Naive thymus-derived CD4-positive, alpha-beta T cell (primary cell): ENCODE measurements at places on chromosomes 13 and 19.

GRCh38 chr13:105037110-105037509 lies 1498.4 kb downstream of the EFNB2 start:
- DNase-seq: no peak

DNA sequence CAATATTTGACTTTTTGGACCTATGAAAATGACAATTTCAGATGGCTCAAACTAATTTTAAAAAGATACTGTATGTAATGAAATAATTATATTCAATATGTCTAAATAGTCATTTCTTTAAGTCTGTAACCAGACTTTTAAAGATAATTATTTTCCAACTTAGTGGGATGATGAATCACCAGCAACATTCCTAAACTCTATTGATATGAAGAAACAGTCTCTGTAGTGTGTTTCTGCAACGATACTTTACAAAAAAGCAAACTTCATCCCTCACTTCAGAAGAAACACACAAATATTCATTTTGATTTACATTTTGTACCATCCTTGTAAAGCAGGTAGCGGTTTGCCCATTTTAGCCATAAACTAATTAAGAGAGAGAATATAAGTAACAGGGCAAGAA lies 417.4 kb downstream of the EFNB2 start:
- no peak for DNase-seq

- DNase-seq: no peak
Measured at GRCh38 chr13:111515635-111516034, 195.2 kb downstream of the TEX29 start.

- no peak for DNase-seq
Measured at GRCh38 chr13:48695776-48696175, 42.0 kb downstream of the CYSLTR2 start.

DNA sequence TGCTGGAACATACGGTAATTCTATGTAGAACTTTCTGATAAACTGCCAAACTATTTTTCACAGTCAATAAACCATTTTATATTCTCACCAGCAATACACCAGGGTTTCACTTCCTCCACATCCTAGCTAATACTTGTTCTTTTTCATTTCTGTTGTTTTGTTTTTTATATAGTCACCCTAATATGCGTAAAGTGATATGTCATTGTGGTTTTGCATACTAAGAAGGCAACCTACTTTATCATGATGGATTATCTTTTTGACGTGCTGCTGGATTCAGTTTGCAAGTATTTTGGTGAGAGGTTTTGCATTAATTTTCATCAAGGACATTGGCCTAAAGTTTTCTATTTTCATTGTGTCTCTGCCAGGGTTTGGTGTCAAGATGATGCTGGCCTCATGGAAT lies 1384.1 kb downstream of the UQCRFS1 start:
- DNase-seq: no peak

DNA sequence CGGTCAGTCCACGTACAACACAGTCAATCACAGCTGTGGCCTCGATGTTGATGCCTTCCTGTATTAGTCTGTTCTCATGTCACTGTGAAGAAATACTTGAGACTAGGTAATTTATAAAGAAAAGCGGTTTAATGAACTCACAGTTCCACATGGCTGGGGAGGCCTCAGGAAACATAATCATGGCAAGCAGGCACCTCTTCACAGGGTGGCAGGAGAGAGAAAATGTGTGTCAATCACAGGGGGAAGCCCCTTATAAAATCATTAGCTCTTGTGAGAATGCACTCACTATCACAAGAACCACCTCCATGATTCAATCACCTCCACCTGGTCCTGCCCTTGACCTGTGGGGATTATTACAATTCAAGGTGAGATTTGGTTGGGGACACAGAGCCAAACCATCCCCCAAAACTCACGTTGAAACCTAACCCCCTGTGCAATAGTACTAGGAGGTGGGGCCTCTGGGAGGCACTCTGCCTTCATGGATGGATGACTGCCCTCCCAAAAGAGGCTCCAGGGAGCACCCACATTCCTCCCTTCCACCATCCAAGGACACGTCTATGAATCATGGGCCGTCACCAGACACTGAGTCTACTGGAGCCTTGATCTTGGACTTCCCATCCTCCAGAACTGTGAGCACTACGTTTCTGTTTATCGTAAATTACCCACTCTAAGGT lies 2.3 kb upstream of the PROZ start:
- no peak for DNase-seq

DNA sequence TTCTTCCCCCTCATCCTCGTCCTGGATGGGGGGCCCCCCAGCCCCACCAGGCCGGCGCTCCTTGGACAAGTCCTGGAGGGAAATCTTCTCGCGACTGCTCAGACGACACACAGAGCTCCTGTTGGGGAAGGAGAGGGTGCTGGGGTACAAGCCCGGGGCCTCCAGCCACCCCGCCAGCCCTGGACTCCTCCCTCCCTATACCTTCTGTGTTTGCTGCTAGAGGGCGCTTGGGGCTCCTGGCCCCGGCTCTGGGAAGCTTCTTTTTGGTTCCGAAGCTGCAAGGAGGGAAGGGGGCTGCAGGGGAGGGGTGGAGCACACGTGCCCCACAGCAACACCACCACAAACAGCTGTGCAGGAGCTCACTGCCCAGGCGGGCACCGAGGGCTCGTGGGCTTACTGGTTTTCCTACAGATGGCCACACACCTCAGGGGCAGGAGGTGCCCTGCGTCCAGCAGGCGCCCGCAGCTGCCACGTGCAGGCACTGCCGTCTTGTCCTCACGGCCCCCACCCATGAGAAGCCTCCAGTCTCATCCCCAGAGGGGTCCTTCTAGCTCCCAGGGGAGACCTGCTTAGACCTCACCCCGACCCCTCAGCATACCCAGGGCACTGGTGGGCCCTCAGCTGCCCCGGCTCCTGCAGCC lies 20.5 kb downstream of the EPS8L1 start:
- no peak for DNase-seq

- no peak for DNase-seq
Measured at GRCh38 chr19:45767881-45768654, 984 bp downstream of the SIX5 start.

GRCh38 chr19:45885556-45886426 lies at the start of gene IRF2BP1:
Gene IRF2BP1, minus strand, starts transcription at chr19:45886141. Its CDS starts 367 bp downstream, at chr19:45885774.
- peak; percentile 91 for DNase-seq

DNA sequence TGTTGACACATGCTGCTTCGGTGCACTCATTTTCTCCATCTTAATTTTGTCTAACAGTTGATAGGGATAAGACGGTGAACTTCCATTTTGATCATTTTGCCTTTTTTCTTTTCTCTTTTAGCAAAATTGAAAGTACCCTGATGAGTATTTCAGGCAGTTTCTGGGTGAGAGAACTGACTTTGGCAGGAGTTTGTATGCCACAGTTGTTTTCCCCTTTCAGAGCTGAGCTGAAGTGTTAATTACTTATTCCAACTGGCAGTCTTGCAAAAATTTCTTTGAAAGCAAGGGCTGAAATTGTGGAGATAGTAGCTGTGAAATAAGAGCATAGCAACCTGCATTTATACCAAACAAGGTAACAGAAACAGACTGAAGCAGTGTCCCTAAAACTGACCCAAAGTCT lies 180.2 kb downstream of the SLITRK5 start:
- no peak for DNase-seq

GRCh38 chr19:42038666-42039065 lies 31.3 kb downstream of the GRIK5 start:
- no peak for DNase-seq

DNA sequence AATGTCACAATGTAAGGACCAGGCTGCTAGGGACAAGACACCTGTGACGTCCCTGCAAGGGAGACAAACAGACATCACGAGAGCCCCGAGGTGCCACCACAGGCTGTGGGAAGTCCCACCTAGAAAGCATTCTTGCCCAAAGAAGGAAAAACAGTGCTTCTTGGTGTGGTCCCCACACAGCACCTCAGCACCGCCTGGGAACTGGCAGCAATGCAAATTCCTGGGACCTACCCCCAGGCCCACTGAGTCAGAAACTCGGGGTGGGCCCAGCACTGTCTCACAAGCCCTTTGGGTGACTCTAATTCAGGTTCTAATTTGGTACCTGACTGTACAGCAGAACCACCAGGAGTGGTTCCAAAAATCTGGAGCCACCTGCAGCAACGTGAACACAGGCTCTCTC lies 13.8 kb upstream of the CCNP start:
- no peak for DNase-seq

DNA sequence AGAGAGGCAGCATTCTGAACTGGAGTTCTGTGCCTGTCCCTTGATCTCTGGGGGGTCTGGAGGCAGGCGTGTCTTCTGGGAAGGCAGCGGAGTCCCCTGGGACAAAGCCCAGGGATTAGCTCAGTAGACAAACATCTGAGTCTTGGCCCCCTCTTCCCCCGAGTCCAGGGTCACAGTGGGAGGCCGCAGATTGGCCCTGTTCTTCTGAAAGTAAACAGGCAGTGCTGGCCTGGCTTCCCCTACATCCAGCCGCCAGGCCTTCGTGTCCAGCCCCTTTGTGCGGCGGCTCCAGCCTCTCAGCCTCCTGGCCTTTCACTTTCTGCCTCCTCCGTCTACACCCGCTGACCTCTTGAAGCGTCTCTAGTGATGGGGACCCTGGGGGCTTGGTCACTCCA lies 989 bp downstream of the NFILZ start:
- no peak for DNase-seq

GRCh38 chr13:27919659-27919933 lies 204 bp upstream of the PDX1 start:
- DNase-seq: no peak

DNA sequence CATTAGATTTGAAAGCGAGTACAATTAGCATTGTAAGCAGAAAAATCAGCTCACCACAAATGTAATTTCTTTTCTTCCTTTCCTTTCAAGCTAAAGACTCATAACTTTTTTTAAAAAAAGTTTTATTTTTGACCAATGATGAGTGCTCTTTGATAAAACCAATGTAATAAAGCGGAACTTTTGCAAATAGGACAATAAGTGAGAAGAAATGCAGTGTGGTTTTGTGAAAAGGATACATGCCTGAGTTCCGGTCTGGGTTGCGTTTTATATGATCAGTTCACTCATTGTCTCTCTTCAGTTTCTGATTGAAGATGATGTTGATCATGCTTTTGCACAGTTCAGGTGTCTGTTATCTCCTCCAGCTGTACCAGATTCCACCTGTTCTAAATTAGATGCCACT lies 274.4 kb downstream of the KLF12 start:
- no peak for DNase-seq
